ENCODE measurements at places on chromosomes 3 and 15. TPM values are rescaled to one million over a fixed set of nuclear protein-coding genes. Genes with fewer than 3 reads are reported as not detected.

DNA sequence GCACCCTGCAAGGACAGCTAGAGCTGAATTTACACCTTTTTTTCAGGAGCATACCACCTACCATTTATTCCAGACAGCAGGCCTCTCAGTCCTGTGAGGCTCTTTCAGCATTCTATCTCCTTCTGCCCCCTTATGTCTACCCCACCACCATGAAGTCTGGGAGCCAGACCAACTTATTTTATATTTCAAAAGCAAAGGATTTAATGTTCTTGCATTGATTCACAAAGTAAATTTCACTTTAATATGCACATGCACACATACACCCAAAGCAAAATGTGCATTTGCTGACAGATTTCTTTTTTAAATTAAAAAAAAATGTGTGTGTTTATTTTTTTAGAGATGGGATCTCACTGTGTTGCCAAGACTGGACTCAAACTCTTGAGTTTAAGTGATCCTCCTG, 264.2 kb upstream of the LRRC3B start:
- DNase-seq, result no peak
- no peak overlapping the region for H3K27ac ChIP-seq
- no peaks in the 10 kb centered on the region for H3K36me3 ChIP-seq
- no peaks in the 10 kb centered on the region for H3K27me3 ChIP-seq

GRCh38 chr15:87733541-87733941, 523.0 kb downstream of the NTRK3 start:
- H3K27me3 ChIP-seq, result peaks cover 2% of the 10 kb centered on the region
- no peak for DNase-seq
- no peak overlapping the region for H3K4me3 ChIP-seq
- no peaks in the 10 kb centered on the region for H3K36me3 ChIP-seq
- H3K27ac ChIP-seq, result no peak overlapping the region

DNA sequence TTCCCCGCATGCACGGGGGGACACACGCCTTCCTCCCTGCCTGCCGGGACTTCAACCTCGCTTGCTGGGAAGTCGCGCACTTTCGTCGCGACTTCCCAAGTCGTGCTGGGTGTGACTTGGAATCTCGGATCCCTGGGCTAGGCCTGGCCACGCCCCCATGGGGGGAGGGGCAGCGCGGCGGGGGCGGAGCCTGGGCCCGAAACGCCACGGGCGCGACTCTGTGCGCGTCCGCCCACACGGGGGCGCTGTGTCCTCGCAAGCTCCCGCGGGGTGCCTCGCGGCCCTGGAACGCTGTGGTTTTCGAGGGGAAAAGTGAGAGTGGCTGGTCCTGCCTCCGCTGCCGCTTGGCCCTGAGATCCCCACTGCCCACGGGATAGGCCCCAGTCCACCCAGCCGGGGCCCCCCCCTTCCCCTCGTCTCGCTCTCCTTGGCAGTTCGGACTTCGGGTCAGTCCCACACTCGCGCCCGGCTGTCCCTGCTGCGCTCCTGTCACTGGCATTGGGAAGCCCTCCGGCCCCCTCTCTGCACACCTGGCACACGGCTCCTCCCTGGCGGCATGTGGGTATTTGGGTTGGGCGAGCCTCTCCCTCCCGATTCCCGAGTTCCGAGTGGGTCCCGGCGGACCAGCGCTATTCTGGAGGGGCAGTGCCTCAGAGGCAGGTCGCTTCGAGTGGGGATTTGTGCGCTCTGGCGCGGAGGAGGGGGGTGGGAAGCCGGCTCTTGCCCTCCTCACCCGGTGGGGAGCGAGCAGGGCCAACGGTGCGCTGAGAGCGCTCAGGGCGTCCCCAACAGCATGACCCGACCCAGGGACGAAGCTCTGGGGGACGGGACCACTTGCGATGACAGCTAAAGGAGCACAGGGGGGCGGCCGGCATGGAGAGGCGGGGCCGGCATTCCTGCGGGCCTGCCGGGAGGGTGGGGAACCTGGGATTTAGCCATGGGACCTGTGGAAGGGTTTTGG, 23.6 kb downstream of the SEC61A1 start:
- H3K27ac ChIP-seq, result no peak overlapping the region
- H3K4me1 ChIP-seq, result peaks cover 22% of the 10 kb centered on the region
- peaks cover 17% of the 10 kb centered on the region for H3K36me3 ChIP-seq
- peak overlapping the region; percentile 72 for H3K4me3 ChIP-seq
- DNase-seq, result peak; percentile 95

GRCh38 chr3:194431554-194431953, 32.5 kb upstream of the GP5 start:
- no peak overlapping the region for H3K4me3 ChIP-seq
- peaks cover 4% of the 10 kb centered on the region for H3K4me1 ChIP-seq
- no peaks in the 10 kb centered on the region for H3K27me3 ChIP-seq

DNA sequence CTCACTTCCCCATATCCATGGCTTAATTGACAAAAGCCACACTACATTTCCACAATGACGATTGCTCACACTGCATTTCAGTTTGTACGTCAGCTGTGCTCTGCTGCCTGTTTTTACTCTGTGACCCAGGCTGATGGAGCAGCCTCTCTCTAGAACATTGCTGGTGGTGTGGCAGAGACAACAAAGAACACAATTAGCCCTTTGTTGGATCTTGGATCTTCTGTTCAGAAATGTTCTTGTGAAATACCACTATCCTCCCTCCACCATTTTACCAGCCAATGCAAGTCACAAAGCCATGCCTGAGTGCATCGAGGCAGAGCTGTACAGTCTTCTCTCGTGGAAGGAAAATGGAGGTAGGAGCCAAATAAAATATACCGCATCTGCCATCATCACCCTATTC, 56.9 kb upstream of the TBC1D5 start:
- no peak for DNase-seq
- H3K4me3 ChIP-seq, result no peak overlapping the region
- H3K36me3 ChIP-seq, result no peaks in the 10 kb centered on the region
- peaks cover 4% of the 10 kb centered on the region for H3K4me1 ChIP-seq
- no peaks in the 10 kb centered on the region for H3K27me3 ChIP-seq

DNA sequence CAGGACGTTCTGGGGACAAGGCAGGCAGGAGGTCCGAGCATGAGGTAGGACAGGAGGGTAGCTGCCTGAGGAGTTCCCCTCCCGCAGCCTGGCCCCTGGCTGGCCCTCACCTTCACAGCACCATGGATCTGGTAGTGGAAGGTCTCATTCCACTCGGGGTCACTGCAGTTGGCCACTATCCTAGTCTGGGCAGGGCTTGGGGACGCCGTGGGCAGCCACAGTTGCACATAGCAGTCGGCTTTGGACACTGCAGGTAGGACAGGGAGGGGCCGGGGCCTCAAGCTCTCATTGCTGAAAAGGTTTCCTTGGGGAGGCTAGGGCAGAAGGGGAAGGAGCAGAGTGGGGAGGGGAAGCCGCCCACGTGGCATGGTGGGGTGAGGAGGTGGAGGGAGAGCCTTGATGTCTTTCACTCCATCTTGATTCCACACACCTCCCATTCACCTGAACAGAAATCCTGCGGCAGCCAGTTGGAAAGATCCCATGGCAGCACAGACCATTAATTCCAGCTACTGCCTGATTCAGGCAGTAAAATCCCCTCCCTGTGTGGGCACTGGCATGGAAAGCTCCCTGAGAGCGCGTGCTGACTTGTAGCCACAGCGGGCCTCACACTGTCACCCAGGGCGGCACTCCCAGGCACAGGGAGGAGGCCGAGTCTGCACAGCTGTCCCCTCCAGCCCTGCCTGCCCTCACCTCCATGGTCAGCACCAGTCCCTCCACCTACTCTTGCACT, 2.1 kb downstream of the PLA2G4F start:
- no peaks in the 10 kb centered on the region for H3K27me3 ChIP-seq
- H3K4me1 ChIP-seq, result peaks cover 3% of the 10 kb centered on the region
- DNase-seq, result no peak
- H3K4me3 ChIP-seq, result no peak overlapping the region
- H3K27ac ChIP-seq, result no peak overlapping the region
- H3K36me3 ChIP-seq, result peaks cover 4% of the 10 kb centered on the region

IL12A gene
- total RNA-seq, result not detected

SLC12A1 gene
- not detected for total RNA-seq

DNA sequence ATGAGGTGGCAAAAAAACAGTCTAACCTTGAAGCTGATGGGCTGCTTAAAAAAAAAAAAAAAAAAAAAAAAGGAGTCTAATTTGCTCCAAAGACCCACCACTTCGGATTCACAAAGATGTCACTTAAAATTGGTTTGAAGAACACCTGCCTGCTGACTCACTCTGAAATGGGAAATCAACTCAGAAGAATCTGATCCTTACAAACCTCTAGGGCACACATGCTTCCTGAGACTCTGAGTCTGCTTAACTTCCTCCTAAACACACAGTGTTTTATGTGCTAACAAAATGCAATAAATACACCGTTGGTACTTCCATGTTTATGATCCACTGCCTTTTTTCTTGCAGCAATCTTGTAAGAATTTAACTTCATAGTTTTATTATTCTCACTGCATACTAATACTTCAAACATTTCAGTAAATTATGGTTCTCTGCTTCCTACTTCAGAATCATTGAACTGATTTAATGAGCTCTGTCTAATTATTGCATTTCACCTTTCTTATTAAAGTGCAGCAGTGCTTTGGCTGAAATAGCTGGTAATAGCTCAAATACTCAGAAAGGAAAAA, 73.0 kb upstream of the FRMD4B start:
- DNase-seq, result no peak
- H3K27me3 ChIP-seq, result peaks cover 12% of the 10 kb centered on the region
- no peak overlapping the region for H3K27ac ChIP-seq
- H3K36me3 ChIP-seq, result no peaks in the 10 kb centered on the region

- peaks cover 2% of the 10 kb centered on the region for H3K36me3 ChIP-seq
- no peak for DNase-seq
Measured at GRCh38 chr3:38102444-38102814, 34.5 kb downstream of the ACAA1 start.

DNA sequence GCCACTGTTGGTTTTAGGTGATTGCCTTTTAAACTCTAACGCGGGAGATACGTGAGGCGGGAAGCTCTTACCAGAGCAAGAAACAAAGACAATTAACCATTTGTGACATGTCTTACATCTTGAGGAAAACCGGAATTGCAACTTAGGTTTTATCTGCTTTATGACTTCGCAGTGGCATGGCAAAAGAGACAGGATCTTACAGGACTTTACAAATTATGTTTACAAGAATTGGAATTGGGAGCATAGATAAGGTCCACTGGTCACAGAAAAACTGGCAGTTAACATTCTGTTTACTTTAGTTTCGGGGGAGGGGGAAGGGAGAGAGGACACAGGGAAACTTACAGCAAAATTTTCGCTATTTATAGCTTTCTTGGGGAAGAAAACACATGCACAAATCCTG, 1119.6 kb downstream of the ZPLD1 start:
- no peaks in the 10 kb centered on the region for H3K36me3 ChIP-seq
- no peaks in the 10 kb centered on the region for H3K4me1 ChIP-seq

GRCh38 chr3:33428734-33429133, 11.5 kb downstream of the UBP1 start:
- peaks cover 10% of the 10 kb centered on the region for H3K36me3 ChIP-seq
- DNase-seq, result no peak
- peaks cover 80% of the 10 kb centered on the region for H3K4me1 ChIP-seq
- H3K27ac ChIP-seq, result peak overlapping the region; percentile 58
- no peak overlapping the region for H3K4me3 ChIP-seq

RAD51 gene
- total RNA-seq, result 8.6 TPM

GRCh38 chr3:111769110-111769991, 89.7 kb upstream of the PHLDB2 start:
- H3K4me1 ChIP-seq, result peaks cover 57% of the 10 kb centered on the region
- no peak overlapping the region for H3K4me3 ChIP-seq
- no peaks in the 10 kb centered on the region for H3K27me3 ChIP-seq
- peak overlapping the region; percentile 88 for H3K27ac ChIP-seq

- peaks cover 32% of the 10 kb centered on the region for H3K4me1 ChIP-seq
- H3K4me3 ChIP-seq, result no peak overlapping the region
- DNase-seq, result no peak
- H3K27ac ChIP-seq, result peak overlapping the region; percentile 83
- no peaks in the 10 kb centered on the region for H3K27me3 ChIP-seq
Measured at GRCh38 chr15:77107531-77108355, 36.8 kb upstream of the TSPAN3 start.

DNA sequence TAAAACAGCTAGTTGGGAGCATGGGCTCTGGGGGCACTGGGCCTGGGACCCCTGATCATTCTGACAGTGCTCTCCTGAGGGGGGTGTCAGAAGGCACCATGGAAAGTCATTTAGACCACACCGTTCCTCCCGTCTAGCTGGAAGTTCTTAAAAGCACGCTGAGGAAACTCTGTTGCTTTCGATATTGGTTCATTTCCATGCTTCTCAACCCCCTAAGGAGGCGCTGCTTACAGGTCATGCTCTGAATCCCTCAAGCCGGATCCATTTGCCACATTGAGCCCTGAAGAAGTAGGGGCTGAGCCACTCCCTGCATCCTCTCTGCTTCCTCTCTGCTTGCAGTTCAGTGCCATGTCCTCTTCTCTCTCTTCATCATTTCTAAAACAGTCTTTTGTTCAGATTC, 187.2 kb downstream of the CACNA2D3 start:
- H3K4me1 ChIP-seq, result no peaks in the 10 kb centered on the region
- H3K27ac ChIP-seq, result no peak overlapping the region
- H3K36me3 ChIP-seq, result no peaks in the 10 kb centered on the region
- no peak overlapping the region for H3K4me3 ChIP-seq
- H3K27me3 ChIP-seq, result no peaks in the 10 kb centered on the region
- DNase-seq, result no peak

SCG5 gene
- 0.54 TPM for total RNA-seq

DNA sequence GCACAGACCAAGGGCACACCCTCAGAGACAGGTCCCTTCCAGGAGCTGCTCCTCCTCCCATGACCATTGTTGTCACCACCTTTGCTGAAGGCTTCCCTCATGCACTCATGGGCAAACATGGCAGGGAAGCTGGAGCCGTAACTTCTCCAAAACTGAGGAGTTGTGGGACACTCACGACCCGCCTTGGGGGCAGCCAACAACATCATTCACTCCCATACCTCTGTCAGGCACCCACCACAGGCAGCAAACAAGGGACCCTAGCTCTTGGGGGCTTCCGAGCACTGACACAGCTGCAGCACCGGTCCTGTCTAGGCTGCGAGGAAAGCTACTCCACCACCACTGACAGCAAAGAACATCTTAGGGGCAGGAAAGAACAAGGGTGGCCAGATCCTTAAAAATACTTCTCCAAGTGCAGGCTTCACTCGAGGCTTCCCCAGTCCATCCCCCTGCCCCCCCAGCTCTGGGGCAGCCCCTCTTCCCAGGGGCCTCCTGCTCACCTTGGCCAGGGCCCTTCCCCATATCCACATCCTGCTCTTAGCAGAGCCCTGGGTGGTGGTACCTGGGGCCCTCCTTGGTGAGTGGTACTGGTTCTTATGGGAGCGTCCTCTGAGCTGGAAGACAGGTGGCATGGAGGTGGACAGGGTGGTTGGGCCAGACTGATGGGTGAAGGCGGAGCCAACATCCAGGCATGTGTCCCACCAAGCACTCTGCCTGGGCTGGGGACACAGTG, 28.0 kb upstream of the DUSP7 start:
- DNase-seq, result no peak
- H3K27ac ChIP-seq, result no peak overlapping the region
- H3K36me3 ChIP-seq, result no peaks in the 10 kb centered on the region

- H3K36me3 ChIP-seq, result no peaks in the 10 kb centered on the region
- no peak for DNase-seq
- no peak overlapping the region for H3K4me3 ChIP-seq
- H3K4me1 ChIP-seq, result peaks cover 34% of the 10 kb centered on the region
- H3K27ac ChIP-seq, result peak overlapping the region; percentile 78
Measured at GRCh38 chr15:95470529-95470928, 860.0 kb upstream of the NR2F2 start.

Data from osteocyte (in vitro differentiated cells).